ENCODE measurements at places on chromosomes 5 and 9. TPM values are rescaled to one million over a fixed set of nuclear protein-coding genes. Genes with fewer than 3 reads are reported as not detected.
A peak's percentile ranks its signal among the peaks of the same experiment; 100 is the strongest.

DNA sequence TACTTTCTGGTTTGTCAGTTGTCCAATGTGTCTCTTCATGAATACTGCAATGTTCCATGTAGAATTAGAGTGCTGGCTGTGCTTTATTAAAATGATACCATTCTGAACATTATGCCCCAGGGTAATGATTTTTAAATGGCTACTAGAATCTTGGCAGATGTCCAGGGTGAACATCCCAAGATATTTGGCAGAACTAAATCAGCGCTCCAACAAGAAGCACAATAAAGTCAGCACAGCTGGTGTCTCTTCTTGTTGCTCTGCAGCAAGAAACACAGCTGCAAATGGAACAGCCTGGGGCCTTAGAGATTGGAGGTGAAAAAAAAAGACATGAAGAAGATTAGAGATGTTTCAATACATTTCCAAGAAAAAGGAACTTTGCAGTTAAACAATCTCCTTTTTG, 248.3 kb downstream of the CDH18 start:
- DNase-seq = no peak

DNA sequence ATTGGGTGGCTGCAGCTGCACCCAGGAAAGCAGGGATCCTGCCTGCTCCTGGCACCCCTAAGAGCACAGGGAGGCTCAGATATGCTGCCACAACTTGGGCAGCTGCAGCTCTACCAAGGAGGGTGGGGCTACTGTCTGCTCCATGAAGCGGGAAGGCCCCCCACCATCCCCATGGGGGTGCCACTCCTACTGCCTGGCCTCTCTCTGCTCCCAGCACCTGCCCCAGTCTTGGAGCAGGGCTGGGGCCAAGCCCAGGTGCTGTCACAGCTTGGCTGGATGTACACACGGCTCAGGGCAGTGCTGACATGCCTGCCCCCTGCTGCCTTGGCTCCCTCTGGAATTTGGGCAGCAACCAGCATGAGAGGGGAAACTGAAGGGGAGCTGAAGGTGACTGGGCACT, 214.7 kb upstream of the PLPPR1 start:
- no peak for DNase-seq

The SCGB3A2 gene
- total RNA-seq = 32.0 TPM

GRCh38 chr5:144742361-144742760, 571.7 kb downstream of the KCTD16 start:
- DNase-seq = no peak

DNA sequence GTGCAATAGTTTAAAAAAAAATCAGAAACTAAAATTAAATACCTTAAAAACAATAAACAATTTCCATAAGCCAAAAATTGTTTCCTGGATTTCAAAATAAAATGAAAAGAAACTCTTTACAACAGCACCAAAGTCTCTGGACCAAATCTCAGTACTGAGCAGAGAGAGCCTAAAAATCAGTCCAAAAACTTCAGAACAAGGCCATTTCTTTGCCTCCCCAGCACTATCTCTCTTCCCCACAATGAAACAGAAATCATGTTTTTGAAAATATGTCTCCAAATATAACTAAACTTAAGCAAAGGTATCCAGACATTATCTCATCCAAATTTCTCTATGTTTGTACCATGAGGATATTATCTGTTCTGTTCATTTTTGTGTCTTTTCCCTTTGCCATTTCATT, 1.0 kb downstream of the FREM1 start:
- no peak for DNase-seq

GRCh38 chr5:172713113-172713808, 57.7 kb downstream of the DUSP1 start:
- DNase-seq = peak; percentile 63

GRCh38 chr9:74729136-74729695, 158.5 kb downstream of the TRPM6 start:
- no peak for DNase-seq

- DNase-seq = no peak
Observed at GRCh38 chr5:176174345-176175025, 63.7 kb upstream of the SIMC1 start.

GRCh38 chr5:36418152-36418979, 116.7 kb upstream of the RANBP3L start:
- DNase-seq = peak; percentile 49

GRCh38 chr5:61737964-61738340, 405.9 kb downstream of the ZSWIM6 start:
- no peak for DNase-seq

The CD274 gene
- not detected for total RNA-seq

GRCh38 chr5:93503598-93504067, 77.4 kb downstream of the NR2F1-AS1 start:
- peak; percentile 11 for DNase-seq

The TLR4 gene
- 1.7 TPM for total RNA-seq

DNA sequence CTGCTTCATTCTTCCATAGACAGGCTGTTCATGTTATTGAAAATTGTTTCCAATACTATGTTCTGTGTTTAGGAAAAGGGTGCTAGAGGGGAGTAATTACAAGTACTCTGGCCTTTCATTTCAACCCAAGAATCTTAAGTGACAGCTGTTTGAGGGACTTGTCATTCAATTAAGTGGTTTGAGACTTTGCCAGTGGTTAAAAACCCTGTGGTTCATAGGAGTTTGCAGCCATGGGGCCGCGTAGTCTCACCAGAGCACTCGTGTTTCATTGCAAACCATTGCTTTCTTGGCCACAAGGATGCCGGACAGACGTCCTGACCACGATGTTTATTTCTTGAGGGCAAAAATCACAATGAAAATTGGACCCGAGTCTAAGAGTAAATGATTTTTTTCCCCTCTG, 248.8 kb downstream of the NNT start:
- DNase-seq = no peak

DNA sequence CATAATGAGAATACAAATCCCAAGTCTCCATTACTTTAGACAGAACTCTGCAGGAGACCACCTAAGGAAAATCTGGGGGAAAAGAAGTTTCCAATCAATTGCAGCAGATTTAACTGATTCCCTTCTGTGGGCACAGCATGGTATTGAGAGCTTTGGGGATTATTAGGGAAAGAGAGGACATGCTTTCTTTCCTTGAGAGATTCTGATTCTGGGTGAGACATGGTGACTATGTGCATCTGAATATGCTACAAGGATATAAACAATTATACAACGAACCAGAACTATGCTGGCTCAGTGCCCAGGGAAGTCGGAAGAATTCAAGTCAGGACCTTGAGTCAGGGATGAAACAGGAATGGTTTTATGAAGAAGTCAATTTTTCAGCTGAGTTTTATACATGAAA, 183.7 kb downstream of the PDE4D start:
- peak; percentile 24 for DNase-seq

- peak; percentile 5 for DNase-seq
Observed at GRCh38 chr5:51053361-51053760, 329.9 kb upstream of the ISL1 start.

The GPR21 gene
- 0.50 TPM for total RNA-seq

DNA sequence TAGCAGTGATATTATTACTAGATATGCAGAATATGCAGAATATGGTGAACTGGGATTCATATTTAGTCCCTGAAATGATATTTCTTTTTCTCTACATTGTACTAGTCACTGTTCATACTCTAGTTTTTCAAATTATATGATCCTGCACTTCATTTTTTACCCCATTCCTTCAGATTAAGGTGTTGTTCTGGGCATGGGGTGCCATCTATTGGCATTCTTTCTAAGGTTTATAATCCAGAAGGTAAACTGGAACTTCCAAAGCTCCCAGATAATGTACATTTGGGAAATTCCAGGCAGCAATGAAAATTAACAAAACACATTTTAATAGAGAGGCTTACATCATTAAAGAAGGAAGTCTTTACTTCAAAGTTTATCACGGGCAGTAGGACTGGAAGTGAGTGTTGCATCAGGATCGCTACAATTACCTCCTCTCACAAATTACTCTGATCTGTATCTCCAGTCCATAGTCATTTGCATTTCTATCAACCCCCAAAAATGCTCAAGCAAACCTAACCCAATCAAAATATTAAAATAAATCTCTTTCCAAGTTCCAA, 12.5 kb downstream of the RFX3 start:
- DNase-seq = no peak

- DNase-seq = no peak
Observed at GRCh38 chr5:132000677-132001453, 10.6 kb downstream of the ACSL6 start.

- DNase-seq = no peak
Observed at GRCh38 chr5:111143910-111144309, 51.8 kb downstream of the WDR36 start.

DNA sequence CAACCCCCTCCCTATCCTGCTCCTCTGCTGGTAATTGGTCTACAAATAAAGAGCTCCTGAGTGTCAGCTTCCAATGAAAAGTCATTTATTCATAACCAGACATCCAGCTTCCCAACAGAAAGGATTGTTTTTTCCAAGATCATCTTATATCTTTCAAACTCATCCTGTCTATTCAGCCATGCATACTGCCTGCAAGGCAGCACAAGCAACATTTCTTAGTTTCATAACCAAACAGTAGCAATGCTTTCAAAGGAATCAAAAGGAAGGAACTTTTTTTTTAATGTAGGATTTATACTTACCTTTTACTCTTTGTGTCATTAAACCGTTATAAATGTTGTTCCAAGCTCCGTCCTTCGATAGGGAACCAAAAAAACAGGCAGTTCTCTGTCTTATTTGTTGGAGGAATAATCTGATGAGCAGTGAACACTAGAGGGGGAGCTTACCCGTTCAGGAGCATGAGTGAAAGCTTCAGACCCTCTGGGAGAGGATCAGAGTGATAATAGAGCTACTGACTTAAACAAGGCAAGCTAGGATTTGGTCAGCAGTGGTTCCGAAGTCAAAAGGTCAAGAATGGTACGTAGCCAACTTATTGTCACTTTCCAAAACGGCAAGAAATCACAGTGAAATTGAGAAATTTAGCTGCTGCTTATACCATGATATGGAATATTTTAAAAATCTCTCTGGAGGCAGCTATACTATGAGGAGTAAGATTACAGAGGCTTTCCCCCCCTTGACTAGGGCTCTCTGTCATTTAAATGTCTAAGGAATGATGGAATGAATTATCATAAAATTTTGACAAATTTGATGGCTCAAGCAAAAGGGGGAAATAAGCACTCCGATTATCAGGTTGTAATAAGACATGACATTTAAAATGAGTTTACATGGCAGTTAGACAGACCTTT, 892.9 kb downstream of the NR2F1-AS1 start:
- DNase-seq = peak; percentile 30

DNA sequence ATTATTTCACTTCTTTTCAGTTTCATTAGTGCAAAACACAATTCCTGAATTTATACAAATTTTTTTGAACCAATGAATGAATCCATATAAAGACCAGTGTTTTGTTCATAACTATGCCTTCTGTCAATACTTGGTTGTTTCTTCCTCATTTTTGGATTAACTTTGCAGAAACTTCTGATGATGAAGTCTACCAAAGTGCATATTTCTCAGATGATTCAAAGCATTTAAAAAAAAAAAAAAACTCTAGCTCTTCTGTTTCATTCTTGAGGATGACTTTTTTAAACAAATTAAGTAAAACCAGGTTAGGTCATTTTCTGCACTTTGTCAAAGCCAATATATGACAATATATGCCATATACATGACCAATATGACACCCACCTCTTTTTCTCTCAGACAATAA, 92.6 kb downstream of the CHSY3 start:
- no peak for DNase-seq

- no peak for DNase-seq
Observed at GRCh38 chr9:26369093-26369492, 523.5 kb downstream of the CAAP1 start.

- DNase-seq = no peak
Observed at GRCh38 chr5:173152547-173152946, 8.2 kb downstream of the BNIP1 start.

The C9orf43 gene
- total RNA-seq = 0.53 TPM

DNA sequence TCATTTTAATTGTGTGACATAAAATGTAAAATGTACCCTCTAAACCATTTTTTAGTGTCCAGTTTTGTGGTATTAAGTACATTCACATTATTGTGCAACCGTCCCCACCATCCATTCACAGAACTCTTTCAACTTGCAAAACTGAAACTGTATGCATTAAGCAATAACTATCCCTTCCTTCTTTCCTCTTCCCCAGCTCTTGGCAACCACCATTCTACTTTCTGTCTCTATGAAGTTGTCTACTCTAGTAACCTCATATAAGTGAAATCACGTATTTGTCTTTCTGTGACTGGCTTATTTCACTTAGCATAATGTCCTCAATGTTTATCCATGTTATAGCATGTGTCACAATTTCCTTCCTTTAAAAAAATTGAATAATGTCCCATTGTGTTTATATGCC, 142.4 kb downstream of the C9orf152 start:
- DNase-seq = no peak

DNA sequence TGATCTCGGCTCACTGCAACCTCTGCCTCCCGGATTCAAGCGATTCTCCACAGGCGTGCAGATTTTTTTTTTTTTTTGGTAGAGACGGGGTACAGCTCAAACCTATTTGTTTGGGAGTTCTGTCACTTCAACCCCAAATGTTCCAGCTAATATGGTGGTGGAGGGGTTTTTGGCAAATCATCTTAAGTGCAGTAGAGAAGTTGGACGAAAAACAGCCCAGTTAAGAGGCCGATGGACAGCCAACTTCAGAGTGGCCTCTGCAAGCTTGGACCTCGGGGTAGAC, 756 bp upstream of the PRR7 start:
- DNase-seq = no peak

The SPATA31A3 gene
- not detected for total RNA-seq

DNA sequence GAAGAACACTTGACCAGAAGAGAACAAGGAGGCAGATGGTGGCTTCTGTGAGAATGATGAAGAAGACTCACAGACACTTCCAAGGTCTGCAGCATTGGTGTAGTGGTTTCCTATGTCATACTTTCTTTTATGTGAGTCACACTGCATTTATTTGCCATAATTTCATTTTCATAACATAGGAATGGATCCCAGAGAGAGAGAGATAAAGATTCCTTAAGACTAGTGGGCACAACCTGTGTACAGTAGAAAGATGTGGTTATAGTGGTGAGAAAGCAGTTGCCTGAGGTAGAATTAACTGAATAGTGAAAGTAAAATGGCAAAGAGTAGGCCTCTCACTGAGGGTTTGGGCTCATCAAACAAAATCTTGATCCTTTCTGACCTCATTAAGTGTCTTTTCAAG, 7.6 kb upstream of the CCDC152 start:
- no peak for DNase-seq

GRCh38 chr9:31030741-31031202, 1353.7 kb upstream of the ACO1 start:
- peak; percentile 10 for DNase-seq

The EQTN gene
- total RNA-seq = 1.1 TPM

Data from hepatocyte (in vitro differentiated cells).